ENCODE measurements at places on chromosomes 2 and 18.

GRCh38 chr2:105924932-105925331 lies 180.2 kb downstream of the NCK2 start:
- DNase-seq = no peak

GRCh38 chr18:5630057-5630899 lies 86.5 kb upstream of the EPB41L3 start:
- peak; percentile 39 for DNase-seq

- no peak for DNase-seq
These were observed 30.3 kb upstream of the ZSWIM2 start for GRCh38 chr2:186879312-186879711.

- no peak for DNase-seq
These were observed 193.2 kb upstream of the MEX3C start for GRCh38 chr18:51390702-51391101.

GRCh38 chr2:173400760-173401159 lies 46.1 kb downstream of the CDCA7 start:
- DNase-seq = peak; percentile 1

GRCh38 chr2:73933194-73933593 lies 6.5 kb downstream of the DGUOK start:
- DNase-seq = no peak

DNA sequence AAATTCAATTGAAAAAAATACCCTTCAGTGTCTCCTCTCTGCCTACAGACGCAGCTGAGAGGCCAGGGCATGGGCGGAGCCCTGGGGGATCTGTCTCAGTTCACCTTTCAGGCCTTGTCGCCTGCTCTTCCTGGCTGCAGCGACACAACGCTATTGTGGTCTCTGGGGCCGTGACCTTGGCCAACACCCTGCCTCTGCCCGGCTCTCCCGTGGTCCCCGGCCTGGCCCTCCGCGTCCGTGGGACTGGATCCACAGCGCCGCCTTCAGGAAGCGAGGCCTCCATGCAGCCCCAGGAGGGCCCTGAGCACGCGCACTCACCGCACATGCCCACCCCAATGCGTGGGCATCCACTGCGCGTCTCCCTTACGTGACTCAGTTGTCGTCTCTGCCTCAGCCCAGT lies 81.1 kb downstream of the MRPS9 start:
- no peak for DNase-seq

GRCh38 chr2:160301420-160301819 lies 101.3 kb upstream of the ITGB6 start:
- no peak for DNase-seq

DNA sequence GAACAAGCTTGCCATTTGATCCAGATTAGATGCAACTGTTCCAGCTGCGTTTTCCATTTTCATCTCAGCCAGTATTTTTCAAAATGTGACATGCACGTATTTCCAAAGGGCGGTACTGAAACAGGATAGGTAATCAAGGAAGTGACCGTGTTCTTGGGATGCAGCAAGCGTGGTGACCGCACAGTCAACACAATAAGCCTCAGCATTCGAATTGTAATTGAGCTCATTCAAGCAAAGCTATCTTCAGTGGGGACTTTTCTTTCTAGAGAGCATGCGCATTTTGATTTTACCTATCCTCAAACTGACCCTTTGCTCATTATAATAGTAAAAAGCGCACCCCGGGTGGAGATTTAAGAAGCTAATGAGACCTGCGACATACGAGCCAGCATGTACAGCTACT lies 3.4 kb upstream of the ALPP start:
- DNase-seq = no peak

DNA sequence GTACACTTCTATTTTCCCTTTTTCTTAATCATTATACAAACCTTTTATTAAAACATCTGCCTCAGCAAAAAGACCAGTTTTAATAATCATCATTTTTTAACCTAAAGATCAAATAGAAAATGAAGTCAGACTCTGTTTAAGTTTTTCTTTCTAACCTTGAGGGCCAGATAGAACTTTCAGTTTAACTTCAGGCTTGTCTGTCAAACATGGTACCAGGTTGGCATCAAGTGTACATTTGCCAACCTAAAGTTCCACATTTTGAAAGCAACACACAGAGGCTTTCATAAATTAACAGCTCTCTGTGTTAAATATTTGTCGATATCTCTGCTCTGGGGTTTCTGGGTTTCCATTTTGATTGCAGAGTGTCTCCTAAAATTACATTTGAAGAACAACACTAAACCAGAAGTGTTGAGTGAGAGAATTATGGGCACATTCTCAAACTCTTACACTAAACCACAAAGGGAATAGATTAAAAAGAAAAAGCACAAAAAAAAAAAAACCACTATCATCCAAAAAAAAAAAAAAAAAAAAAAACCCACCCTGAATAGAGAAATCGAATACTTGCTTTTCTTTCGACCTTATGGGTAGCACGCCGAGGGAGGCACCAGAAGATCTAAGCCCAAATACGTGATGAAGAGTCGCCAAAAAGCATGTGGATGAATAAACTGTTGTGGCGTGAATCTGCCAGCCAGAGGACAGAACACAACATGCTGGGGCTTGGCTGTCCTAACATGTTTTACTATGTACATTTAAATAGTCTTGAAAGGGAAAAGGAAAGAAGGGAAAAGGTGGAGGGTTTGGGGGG lies 166.2 kb downstream of the TCF4 start:
- no peak for DNase-seq

GRCh38 chr2:236133410-236134012 lies 34.7 kb downstream of the GBX2 start:
- DNase-seq = no peak

DNA sequence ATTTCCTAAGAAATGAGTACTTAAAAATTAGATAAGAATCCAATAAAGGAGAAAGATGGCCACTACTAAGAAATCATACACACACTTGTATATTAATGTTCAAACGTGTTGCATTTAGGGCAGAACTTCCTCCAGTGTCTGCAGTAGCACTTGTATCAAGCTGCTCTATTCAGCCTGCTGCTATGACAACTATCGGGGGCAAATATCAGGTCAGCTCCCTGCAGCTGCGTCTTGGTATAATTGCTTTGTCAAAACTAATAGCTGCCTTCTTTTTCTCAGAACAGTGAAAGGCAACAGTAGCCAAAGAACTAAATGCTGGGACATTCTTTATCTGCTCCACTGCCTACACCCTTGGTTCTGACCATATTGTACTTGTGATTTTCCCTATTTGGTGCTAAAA lies 300.7 kb downstream of the NOL4 start:
- DNase-seq = peak; percentile 95

- no peak for DNase-seq
These were observed 446.7 kb downstream of the SETBP1 start for GRCh38 chr18:45127405-45127804.

DNA sequence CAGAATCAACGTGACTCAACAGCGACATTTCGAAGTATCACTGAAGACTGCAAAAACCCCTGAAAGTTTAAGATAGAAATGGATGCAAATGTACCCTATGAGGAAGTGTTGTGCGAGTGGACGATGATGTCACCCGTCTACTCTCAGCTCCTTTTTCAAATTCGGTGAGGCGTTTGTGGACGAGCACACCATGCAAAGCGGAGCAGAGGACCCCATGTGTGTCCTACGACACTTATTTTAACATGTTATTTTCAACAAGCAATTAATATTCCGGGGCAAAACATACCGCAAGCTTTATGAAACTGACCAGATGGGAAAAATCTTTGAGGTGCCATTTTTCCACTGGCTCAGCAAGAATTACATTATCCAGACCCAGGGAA lies 2.0 kb downstream of the PXDN start:
- DNase-seq = no peak

DNA sequence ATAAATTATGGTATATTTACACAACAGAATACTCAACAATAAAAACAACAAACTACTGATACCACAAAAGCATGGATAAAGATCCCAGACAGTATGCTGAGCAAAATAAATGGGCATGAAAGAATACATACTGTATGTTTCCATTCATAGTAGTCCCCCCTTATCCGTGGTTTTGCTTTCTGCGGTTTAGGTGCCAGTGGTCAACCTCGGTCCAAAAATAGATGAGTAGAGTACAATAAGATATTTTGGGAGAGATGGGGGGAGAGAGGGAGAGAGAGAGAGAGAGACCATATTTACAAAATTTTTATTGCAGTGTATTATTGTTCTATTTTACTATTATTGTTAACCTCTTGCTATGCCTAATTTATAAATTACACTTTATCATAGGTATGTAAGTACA lies 21.0 kb upstream of the TGFA start:
- no peak for DNase-seq
